Stimulated activated CD8-positive, alpha-beta memory T cell treated with anti-CD3 and anti-CD28 coated beads, Interleukin-4, amount 100 ng/mL, for 1 hour (primary cell): ENCODE measurements at places on chromosomes 3 and 15.

GRCh38 chr3:62252438-62253157, 120.8 kb downstream of the FEZF2 start:
- no peak for DNase-seq

DNA sequence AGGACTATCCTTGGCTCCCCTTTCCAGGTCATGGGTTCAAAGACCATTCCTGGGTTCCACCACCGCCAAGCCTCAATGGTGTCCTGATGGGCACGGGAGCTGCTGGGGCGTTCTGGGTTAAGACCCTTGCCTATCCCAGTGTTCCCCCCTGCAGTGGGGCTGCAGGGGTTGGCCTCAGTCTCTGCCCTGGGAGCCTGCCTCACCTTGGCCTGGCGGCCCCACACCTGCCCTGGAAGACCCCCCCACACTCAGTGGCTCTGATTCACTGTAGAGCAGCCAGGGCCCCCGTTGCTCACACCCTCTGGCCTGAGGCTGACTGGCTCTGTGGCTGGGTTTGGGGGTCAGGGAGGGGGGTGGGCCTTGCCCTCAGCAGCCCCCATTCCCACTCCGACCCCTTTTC, 22.0 kb downstream of the C15orf39 start:
- no peak for DNase-seq

DNA sequence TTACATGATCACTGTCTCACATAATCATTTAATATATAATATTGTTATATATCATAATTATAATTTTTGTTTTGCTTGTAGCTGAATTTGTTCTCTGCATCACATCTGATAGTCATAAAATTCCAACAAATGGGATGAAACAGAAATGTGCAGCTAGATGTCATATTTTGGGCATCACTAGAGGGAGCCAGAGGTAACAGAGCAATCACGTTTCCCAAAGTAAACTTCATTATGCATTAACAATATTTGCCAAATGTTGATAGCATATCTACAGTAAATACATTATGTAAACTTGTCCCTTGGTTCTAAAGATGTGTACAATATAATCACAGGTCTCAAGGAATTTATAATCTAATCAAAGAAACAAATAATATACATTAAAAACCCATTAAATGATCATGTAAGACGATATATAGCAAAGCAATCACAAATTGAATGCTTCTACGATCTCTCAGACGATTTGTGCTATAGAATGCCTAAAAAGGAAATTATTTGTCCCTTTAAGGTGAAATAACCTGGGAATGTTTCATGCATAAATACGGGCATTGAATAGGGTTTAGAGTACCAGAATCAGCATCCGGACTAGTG, 234.2 kb upstream of the MCTP2 start:
- no peak for DNase-seq

DNA sequence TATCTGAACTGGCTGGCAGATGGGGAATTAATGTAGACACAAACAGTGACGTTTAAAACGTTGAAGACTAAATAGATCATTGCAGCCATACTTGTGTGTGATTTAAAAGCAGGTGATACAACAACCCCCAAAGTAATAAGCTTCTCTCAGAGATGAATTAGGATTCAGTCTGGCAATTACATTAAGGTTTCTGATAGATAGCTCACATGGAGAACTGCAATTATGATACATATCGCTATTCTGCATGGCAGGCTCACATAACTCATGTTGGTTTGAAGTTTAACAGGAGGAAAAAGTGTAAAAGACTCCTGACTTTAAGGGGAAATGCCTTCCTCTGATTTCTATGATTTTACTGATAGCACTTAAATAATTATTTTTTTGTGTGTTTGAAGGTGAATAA, 196.9 kb downstream of the CLSTN2 start:
- DNase-seq = no peak

GRCh38 chr3:60552581-60552980, 698.7 kb downstream of the FHIT start:
- DNase-seq = no peak

GRCh38 chr3:132009241-132009640, 25.6 kb downstream of the CPNE4 start:
- no peak for DNase-seq

- DNase-seq = no peak
Measured at GRCh38 chr15:84606653-84607120, 5.9 kb downstream of the ZSCAN2 start.

DNA sequence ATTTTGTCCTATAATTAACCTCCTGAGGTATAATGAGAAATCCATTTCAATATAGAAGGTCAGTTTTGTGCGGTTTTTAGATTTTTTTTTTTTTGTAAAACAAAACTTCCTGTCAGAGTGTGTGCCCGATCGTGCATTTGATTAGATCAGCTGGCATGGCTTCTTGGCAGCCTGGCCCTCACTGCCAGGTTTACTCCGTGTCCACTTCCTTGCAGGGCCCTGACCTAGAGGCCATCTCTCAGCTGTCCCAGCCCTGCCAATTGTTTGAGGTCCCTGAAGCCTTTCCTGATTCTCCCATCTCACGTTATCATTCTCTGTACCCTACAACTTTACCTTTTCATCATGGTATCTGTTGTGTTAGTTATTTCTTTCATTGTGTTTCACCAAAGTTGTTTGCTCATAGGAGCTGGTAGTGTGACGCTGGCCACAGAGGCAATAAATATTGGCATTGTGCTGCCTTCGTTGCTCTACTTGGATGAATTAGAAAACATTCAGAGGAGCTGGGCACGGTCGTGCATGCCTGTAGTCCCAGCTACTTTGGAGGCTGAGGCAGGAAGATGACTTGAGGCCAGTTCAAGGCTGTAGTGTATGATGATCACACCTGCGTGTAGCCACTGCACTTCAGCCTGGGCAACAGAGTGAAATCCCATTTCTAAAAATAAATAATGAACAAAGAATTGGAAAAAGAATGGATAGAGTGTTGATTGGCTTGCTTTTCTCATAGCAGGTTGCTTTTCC, 202.0 kb downstream of the GHSR start:
- DNase-seq = no peak

- DNase-seq = no peak
Measured at GRCh38 chr3:63964681-63965485, 52.7 kb upstream of the SCAANT1 start.

- DNase-seq = no peak
Measured at GRCh38 chr3:112092496-112093179, 6.4 kb downstream of the C3orf52 start.

DNA sequence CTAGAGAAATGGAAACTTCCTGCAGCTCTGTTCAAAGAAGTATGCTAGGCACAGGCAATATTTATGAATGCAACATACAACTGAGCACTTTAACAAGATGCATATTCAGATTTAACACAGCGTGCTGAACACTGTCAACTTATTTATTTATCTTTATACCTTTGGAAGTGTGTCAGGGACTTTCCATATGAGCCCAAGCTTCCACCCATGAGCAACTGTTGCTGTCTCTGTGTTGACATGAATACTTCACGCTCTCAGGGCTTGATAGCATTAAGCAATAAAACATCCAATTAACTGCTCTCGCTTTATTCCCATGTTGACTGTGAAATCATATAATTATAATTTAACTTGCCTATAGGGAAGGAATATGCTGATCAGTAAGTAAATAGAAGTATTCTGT, 116.6 kb upstream of the ROBO1 start:
- DNase-seq = no peak

GRCh38 chr3:172074586-172074985, 35.2 kb downstream of the FNDC3B start:
- no peak for DNase-seq

DNA sequence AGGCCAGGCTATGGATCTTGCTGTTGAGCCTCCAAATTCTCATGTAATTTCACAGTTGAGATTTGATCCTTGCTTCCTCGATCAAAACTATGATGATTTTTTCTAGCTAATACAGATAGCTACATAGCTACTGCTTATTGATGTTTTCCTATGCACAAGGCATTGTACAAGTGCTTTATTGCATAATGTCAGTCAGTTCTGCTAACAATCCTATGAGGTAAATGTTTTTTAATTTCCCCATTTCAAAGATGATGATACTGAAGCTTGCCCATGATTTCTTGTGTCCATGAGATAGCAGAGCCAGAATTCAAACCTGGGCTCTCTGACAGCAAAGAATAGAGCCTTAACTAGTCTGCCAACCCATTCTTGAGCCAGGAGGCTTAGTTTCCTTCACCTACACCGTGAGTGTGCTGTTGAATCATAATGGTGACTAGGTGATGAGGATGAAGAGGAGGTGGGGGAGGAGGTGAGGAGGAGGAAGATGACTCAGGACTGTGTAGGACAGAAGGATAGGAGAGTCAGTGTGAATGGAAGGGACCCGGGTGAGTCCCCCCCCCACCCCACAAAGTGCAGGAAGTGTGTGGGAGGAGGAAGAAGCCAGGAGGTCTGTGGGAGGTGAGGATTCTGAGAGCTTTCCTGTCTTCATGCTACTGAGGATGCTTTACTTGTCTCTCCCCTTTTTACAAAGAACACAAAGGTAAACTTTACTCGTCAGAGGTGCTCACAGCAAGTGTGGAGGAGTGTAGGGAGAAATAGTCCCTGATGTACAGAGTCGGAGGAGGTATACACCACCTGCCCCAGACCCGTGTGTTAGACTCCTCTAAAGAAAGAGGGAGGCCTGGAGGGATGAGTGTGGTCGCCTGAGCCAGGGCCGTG, 3.6 kb downstream of the TAGLN3 start:
- DNase-seq = no peak

DNA sequence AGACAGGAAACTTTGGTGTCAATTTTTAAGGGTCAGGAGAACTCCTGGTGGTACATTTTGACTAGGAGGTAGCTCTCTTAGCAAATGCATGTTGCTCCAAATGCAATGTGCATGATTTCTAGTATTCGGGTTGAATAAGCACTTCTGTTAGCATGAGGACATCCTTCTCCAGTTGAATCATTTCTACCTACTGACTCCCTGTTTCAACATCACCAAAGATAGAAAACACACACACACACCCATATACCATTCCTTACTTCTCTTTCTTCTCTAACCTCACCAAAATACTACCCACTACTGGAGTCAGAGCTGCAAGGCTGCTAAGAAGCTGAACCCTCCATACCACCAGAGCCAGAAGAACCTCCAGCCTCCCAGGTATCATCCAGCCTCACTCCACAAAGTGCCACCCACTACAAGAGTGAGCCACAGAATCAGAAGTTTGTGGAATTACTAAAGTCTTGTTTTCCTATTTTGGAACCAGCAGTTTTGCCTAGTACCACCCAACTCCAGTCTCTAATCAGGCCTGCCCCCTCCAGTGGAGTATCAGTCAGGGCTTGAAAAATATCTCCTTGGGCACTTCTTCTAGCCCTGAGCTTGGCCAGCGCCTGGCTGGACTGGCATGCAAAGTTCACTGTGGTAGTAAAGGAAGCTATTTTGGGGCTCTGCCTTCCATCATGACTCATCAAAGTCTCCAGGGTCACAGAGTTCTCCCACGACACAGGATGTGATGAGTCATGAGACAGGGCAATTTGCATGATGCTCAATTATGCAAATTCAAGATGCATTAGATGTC, 110.3 kb downstream of the CYP19A1 start:
- DNase-seq = no peak

- no peak for DNase-seq
Measured at GRCh38 chr3:31132132-31132769, 237.8 kb upstream of the GADL1 start.

- no peak for DNase-seq
Measured at GRCh38 chr3:135217730-135218129, 422.7 kb downstream of the EPHB1 start.

DNA sequence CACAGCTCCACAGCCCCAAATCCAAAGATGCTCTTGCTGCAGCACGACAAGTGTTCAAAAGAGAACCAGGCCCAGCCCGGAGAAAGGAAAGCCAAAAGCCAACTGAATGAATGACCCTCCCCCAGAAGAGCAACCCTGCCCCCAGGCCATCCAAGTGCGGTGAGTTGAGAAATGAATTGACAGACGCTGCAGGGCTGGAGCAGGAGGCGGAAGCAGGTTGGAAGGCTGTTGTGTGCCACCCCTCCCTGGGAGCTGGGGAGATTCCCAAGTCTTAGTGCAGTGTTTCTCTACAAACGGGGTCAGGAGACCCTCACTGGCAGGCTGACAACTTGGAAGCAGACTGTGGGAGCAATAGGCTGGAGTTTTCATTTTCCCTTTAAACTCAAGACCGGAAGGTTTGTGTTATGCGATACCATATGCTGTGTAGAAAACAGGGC, 3.5 kb upstream of the SPTBN5 start:
- no peak for DNase-seq

DNA sequence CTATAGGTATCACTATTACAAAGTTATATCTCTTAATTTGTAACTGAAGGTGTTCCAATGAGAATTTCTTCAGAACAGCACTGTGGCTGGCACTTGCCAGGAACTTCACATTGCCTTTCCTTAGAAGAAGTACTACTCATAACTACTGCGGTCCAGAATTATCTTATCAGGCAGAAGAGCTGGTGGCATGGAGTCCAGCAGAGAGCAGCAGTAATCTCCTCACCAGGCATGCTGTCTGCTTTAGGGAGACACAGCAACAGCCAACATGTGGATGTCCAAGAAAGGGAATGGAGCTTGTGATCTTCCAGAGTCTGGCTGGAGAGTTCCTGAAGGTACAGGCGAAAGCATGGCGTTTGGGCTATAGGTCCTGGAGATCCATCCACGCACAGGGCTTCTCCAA, 919.7 kb upstream of the NR2F2 start:
- no peak for DNase-seq

- DNase-seq = no peak
Measured at GRCh38 chr3:30964612-30965011, 70.2 kb upstream of the GADL1 start.

DNA sequence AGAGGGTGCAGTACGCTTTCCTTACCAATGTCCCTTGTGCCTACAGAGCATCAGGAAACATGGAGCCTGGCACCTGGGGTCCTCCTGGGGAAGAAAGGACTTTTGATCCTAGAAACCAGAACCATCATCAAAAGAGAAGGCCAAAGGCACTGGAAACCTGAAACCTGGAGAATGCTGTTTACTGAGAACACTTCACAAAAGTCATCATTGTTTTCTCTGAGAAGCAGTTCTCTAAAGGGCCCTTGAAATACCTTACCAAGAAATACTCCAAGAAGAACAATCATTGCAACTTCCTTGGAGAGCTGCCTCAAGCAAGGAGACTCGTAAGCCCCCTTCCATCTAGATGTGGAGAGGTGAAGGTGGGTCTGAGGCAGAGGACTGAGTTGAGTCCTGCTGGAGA, 66.0 kb downstream of the TLE3 start:
- no peak for DNase-seq

- DNase-seq = no peak
Measured at GRCh38 chr3:14773691-14774128, 45.1 kb upstream of the FGD5 start.

DNA sequence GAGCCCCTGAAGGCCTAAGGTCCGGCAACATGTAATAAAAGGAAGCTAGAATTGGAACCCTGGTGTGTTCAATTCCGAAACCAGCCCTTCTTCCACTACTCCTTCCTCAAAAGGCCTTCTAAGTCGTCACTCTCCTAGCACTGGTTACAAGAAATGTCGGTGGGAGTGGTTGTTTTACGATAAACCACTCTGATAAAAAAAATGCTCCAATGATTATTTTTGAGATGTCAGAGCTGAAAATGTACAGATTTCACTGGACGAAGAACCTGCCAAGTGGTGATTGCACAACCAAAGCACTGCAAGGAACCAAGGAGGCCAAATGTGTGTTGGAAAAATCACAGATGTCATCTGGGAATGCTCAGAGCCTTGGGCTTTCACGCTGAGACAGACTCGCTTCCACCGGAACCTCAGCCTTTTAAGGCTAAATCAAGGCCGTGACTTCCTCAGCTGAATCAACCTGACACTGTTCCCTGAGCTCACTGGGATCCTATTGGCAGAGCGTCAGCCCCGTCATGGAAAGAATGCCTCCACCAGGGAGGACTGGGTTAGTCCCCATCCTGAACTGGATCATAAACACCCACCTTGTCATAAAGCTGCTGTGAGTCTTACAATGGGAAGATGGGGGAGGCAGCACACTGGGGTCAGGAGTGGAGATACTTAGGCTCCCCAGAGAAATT, 108.1 kb upstream of the THBS1 start:
- DNase-seq = no peak
